ENCODE measurements at places on chromosomes 3 and 15.

DNA sequence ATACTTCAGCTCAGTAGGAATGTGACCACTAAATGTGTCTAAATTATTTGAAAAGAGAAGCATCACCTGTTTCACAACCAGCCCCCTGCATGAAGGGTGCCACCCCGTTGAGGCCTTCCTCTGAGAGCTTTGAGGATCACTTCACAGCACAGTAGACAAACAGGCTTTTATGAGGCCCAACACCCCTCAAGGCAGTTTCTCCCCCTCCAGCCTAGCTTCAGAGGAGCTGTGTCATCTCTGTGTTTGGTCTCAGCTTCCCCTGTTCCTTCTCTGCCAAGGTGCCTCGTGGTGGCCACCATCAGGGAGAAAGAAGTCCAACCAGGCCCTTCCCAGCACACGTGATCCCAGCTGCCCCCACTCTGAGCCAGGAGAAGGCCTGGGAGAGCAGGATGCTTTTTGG lies 21.6 kb upstream of the DUSP7 start:
- DNase-seq: no peak

DNA sequence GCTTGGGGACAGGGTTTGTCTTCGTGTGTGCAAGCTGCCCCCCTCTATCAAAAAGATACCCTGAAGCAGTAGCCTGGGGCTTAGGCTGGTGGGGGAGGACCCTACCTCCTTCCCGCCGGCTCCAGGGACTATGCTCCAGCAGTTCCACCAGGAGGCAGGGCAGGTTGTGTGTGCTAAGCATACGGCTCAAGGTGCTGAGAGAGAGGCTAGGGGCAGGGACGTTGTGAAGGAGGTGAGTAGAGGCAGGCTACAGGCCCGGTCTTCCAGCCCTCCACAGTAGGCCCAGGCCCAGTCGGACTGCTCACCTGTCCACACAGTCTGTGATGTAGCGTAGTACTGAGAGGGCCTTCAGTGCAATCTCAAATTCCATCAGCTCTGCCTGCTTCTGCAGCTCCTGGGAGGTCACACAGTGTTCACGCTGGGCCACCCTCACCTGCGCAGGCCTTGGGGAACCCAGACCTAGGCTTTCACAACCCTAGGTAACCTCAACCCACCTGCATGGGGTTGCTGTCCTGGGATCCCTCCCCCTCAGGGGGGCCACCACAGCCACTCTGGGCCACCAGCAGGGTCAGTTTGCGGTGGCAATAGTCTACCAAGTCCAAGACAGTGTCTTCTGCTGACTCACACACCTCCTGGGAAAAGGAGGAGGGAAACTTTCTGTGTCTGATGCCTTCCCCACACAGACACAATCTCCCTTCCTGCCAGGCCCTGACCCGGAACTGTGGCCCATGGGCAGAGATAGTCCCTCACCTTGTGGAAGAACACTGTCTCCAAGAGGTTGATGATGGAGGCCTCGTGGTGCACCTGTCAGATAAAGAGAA lies 2.4 kb upstream of the RASSF1 start:
- DNase-seq: no peak

DNA sequence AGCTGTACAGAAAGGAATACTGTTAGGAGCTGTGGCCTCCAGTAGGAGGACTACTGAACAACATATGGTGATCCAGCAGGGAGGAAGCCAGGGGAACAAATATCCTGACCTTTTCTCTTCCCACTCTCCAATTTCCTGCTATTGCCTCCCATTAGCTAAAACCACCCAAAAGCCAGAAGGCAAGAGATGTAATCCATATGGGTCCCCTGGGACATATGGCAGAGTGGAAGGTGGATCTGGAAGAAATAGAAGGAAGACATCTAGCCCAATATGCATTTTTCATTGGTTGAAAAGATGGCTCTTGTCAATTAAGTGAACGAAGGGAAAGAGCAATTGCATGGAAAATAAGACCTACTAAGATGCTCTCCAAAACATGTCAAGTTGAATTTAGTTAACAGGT lies 167.2 kb downstream of the CNTN3 start:
- DNase-seq: no peak

DNA sequence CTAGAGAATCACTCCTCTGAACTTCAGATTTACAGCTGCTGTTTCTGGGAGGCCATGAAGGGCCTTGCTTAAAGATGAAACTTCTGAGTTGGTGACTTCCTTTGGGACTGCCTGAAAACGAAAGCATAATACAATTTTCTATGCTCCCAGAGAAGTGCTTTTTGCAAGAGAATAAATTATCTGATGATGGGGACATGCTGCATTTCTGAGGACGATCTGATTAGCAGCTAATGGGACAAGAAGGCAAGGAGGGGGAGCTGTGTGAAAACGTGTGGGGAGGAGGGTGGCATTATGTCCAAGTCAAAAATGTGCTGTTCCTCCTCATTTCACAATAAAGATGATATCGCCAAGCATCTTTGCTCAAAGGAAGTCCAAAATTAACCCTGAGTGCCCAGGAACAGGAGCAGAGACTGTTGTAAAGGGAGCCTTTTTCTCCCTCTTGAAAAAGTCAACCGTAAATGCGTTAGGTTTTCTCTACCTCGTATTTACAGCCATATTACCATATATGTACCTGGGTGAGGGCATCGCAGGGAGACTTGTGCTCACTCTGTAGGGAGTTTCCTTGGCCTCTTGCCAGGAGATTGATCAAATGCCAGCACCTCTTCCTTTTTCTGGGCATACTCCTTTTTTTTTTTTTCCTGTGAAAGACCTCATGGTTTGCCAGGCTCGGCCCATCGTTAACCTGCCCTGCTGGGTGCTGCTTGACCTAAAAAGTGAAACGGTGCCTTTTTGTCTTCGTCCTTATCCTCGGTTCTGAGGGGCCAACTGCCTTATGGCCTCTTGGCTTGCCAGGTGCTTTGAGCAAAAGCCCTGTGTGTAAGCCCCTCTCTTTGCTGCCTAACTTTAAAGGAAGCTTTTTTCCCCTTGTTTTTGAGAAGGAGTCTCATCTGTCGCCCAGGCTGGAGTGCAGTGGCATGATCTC lies 11.5 kb downstream of the ITPR1 start:
- DNase-seq: no peak

- DNase-seq: no peak
These were observed 7.0 kb upstream of the LPCAT4 start for GRCh38 chr15:34373951-34374350.

- no peak for DNase-seq
These were observed 8.8 kb downstream of the KLF15 start for GRCh38 chr3:126348308-126348920.

GRCh38 chr15:77036537-77037387 lies 34.1 kb downstream of the TSPAN3 start:
- DNase-seq: no peak

- no peak for DNase-seq
These were observed 380.7 kb upstream of the GOLIM4 start for GRCh38 chr3:168476360-168476980.

- no peak for DNase-seq
These were observed 7.0 kb downstream of the FILIP1L start for GRCh38 chr3:100107221-100107814.

- no peak for DNase-seq
These were observed 23.3 kb upstream of the NEO1 start for GRCh38 chr15:73028831-73029451.

DNA sequence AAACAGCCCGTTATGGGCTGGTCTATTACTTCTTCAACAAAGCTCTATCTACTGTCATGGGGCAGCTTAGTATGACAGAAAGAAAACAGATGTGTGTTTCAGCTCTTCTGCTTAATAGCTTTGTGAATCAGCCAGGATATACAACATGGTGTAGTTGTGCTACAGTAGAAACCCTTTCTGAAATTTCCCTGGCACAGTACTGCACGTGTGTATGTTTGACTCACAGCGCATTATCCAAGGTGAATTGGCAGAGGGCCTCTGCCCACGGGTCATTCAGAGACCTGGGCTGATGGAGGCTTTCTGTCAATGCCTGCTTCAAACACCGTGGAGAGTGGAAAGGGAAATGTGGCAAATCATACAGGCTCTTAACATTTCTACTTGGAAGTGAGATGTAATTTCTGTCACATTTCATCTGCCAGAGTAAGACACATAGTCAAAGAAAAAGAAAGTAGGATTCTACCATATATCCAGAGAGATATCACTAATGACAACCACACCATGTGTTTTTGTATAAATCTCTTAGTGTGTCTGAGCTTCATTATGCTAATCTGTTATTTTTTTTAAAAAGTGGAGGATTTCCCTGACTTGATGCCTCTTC lies 505.1 kb downstream of the CNTN4 start:
- no peak for DNase-seq

DNA sequence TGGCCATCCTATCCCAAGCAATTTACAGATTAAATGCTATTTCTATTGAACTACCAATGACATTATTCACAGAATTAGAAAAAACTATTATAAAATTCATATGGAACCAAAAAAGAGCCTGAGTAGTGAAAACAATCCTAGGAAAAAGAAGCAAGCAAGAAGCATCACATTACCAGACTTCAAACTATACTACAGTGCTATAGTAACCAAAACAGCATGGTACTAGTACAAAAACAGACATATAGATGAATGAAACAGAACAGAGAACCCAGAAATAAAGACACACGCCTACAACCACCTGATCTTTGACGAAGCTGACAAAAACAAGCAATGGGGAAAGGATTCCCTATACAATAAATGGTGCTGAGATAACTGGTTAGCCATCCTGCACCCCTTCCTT lies 152.2 kb downstream of the TNIK start:
- no peak for DNase-seq

DNA sequence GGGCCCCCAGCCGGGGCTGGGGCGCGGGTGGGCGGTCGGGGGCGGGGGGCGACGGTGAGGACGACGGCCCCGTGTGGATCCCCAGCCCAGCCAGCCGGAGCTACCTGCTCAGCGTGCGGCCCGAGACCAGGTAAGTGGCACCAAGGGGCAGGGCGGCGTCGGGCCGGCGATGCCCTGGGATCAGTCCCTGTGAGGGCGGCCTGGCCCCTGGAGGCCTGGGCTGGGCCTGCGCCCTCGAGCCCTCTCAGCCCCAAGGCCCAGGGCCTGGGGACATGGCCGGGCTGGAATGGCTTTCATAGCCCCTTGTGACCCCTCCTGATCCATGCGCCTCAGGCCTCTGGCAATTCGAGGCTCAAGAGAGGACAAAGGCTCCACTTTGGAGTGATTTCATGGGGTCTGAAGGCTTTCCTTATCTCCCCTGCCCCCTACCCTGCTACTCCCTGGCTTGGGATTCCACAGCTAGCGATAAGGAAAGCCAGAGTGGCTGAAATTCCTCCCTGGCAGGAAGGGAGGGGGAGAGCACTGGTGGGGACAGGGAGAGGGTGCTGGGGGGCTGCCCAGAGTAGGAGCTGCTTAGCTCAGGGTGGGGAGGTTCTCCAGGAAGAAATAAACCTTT lies 418 bp downstream of the ALPK3 start:
- DNase-seq: no peak

GRCh38 chr3:133570139-133570936 lies 3.1 kb upstream of the CDV3 start:
- no peak for DNase-seq

DNA sequence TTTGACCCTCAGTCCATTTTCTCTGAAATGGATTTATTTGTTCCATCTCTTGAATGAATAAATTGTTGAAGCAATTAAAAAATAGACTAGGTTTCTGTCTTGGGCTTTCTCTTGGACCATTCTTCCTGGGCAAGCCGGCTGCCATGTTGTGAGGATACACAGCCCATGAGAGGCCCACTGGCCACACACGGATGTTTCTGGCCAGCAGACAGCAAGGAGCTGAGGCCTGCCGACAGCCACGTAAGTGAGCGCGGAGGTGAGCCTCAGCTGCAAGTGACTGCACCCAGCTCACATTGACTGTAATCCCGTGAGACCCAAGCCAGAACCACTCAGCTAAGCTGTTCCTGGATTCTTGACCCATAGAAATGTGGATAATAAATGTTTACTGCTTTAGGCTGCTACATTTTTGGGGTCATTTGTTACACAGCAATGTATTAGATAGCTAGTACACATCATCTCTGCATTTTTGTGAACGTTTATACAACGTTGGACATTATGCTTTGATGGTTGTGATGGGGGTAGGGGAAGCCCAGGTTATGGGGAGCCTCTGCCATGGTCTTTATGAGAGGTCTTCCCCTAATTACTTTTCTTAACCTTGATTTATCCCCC lies 22.8 kb downstream of the IDH3A start:
- no peak for DNase-seq

DNA sequence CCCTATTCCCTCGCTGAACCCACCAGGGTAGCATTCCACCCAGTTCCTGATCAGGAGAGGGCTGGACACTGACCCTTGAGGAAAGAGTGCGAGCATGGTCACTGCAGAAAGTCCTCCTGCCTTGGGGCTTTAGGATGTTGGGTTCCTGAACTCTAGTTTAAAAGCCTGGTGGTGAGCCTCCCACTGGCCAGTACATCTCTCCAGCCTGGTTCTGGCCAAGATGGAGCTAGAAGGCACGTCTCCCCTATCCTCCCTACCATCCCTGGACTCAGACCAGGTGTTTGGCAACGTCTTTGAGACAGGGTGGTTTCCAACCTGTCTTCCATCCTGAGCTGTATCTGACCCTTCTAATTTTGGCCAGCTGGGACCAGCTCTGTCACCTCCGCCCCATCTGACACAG lies 31.4 kb downstream of the NBEAL2 start:
- no peak for DNase-seq

DNA sequence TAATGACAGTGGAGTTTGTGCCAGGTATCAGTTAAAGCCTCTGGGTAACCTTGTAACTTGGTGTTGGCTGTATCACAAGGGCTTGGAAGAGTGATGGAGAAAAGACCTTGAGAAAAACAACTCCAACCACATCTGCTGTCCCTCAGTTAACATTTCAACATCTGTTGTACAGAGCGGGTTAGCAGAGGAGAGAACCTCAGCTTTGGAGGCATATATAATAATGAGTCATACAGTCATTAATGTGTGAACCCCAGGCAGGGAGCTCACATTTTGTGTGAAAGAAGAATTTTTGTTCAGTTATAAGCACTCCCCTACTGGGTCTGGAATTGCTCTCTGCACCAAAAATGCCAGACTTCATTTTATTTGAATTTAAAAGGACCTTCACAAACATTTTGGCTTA lies 439.5 kb downstream of the PDCD6IP start:
- no peak for DNase-seq

Data from NCI-H1417 treated with DMSO at 0.1 percent for 48 hours (cell line).